ENCODE measurements at places on chromosomes 13 and 19.

DNA sequence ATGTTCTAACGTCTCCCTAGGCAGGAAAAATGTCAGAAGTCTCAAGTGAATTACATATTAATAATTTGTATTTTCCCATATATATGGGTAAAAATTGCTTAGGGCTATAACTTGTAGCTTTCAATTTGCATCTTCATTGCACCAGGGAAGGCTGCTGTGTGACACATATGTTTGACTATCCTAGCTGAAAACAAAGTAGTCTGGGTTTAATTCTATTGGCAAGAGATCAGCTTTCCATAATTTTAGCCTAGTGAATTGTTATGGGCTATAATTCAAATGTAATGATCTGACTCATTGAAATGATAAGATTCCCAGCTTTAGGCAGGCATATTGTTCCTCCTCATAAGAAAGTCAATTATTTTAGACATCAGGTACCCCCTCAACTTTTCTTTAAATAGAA lies 553.1 kb downstream of the DCT start:
- DNase-seq = no peak

- DNase-seq = no peak
Observed at GRCh38 chr19:16920816-16921529, 32.2 kb downstream of the F2RL3 start.

DNA sequence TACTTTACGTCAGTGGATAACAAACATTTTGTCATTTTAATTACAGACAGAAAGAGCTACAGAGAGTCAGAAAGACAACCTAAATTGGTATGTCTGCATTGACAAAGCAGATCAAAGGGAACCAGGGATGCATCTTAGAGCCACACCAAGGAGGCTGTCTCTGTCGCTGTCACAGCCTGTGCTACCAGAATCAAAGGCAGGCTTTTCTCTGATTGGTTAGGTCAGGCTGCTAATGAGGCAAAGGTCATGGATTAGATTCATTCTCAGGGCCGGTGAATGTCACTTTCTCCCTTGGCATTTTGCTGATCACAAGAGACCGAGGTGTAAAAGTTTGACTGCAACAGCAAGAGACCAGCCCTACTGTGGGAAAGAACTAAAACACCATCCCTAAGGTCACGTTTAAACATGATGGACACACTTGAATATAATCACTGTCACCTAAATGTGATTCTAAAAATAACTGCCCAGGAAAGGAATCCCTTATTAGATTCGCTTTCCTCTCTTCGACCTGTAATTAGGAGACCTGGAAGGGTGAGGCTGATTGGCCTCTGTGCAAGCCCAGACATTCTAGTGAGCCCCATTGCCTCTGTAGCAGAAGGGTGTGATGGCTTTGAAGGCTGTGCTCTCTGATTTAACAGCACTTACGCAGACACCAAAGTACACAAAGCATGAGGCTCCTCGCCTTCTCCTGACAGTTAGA lies 314.4 kb upstream of the NBEA start:
- DNase-seq = no peak

DNA sequence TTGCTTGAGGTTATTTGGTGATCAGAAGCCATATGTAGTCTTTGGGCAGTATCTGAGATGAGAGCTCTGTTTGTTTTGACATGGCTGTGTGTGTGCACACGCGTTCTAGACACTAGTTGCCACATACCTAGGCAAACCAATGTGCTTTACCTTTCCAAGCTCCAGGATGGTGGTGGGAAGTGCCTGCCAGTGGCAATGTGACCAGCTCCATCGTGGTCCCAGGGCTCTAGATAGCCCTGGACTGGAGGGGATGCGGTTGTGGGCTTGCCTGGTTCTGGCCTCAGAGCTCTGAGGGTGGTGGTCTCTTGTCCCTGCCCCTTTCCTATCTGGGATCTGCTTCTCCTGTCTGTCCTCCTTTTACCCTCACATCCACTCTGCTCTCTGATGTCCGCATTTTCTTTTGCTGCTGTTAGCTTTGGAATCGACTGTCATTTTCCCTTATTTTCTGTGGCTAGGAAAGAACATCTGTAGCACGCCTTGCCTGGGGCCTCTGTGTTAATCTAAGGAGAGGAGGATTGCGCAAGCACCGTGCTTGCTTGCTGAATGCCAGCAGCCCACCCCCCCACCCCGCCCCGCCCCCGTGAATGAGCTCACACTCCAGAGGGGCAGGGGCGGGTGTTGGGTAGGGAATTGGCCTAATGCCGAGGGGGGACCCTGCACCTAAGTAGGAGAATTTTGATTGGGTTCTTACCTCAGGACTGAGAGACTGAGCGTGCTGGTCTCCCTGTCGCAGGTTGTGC lies 89.5 kb downstream of the ARHGEF7 start:
- peak; percentile 56 for DNase-seq

DNA sequence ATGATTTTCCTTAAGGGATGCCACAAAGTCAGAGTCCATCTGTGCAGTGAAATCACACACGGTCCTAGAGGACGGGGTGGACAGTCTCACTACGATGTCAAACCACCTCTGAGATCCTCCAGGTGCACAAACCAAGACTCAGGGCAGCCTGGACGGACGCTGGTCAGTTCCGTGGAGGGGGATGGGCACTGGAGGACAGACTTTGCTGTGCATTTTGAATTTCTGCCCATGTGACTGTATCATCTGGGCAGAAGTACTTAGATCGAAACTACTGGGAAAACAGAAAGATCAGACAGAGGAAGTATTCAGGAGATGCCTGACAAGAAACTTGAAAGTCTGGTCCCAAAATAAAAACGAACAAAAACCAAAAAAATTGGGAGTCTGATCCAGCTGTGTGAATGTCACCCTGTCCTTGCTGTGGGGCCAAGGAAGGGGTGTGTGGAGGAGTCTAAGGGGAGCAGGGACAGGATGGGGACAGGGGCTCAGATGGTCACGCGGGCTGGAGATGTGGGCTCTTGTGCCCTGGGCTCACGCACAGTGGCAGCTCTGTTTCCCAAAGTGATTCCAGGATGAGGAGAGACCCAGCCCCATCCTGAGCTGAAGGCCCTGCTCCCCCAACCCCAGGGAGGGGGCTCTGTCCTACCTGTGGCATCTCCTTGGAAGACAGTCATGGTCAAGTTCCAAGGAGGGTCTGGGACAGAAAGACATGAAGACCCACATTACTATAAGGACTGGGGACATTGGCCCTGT lies 1.5 kb downstream of the SIGLEC8 start:
- no peak for DNase-seq

GRCh38 chr13:111948281-111948680 lies 118.7 kb upstream of the SOX1 start:
- no peak for DNase-seq

DNA sequence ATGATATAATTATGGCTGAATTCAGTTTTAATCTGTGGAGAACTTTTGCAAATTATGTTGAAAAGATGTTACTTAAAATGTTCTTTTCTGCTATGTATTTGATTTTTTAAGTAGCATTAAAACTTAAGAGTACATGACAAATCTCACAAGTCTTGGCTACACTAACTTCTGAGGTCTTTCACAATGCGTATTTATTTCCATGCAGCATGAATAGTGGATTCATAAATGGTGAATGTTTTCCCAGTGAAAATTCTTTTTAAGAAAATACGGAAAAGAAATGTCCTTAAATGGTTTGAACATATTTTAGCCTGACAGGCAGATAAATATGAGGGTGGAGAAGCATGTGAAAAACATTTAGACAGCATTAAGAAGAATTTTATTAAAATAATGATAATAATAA lies 30.2 kb downstream of the GARRE1 start:
- no peak for DNase-seq

- no peak for DNase-seq
Observed at GRCh38 chr13:75251188-75251587, 230.8 kb downstream of the TBC1D4 start.

DNA sequence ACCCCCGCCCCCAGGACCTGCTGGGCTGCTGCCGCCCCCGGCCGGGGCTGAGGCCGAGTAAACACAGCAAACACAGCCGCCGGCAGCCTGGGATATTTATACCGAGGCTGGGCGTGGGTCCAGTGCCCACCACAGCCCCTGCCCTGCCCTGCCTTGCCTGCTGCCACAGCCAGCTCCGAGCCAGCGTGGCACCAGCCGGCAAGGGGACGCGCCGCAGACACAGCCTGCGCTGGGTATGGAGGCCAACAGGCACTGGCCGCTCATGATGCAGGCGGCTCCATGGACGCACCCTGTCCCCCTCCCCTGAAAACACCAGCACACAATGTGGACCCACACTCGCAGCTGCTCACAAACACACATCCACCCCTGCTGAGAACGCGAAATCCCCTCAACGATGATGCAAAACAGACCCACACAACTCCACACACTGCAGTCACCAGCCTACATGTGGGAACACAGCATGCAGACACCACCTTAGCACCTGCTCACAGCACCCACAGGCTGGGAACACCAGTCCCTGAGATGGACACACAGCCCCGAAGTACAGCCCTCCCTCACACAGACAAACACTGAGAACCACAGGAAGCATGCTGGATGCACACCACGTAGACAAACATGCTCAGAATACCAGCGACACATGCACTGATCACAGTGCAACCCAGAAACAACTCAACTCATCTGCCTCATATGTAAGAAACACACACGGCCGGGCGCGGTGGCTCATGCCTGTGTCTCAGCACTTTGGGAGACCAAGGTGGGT lies 16.2 kb downstream of the CCDC97 start:
- DNase-seq = no peak

DNA sequence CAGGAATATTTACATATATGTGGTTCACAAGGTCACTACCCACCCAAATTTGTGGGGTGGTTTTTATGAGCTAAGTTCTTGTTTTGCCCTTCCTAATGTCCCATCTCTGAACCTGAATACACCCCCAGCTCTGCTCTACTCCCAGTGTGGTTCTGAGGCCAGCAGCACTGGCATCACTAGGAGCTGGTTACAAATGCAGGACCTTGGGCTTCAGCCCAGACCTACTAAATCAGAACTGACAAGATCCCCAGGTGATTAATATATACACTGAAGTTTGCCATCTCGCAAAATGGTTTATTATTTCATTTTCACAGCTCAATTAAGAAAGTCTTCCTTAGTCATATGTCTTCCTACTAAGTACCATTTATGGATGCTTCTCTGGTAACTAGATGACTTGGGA lies 67.9 kb downstream of the FOXO1 start:
- DNase-seq = no peak

GRCh38 chr13:78065141-78065540 lies 146.5 kb upstream of the EDNRB start:
- no peak for DNase-seq

GRCh38 chr13:23391752-23392151 lies 41.8 kb downstream of the SACS start:
- no peak for DNase-seq

- DNase-seq = no peak
Observed at GRCh38 chr13:50635504-50635903, 208.0 kb downstream of the DLEU7 start.

GRCh38 chr19:39483141-39483540 lies 2.5 kb downstream of the TIMM50 start:
- DNase-seq = no peak

- DNase-seq = no peak
Observed at GRCh38 chr13:44637581-44637980, 61.5 kb upstream of the TSC22D1 start.

GRCh38 chr19:18778826-18779495 lies 12.1 kb downstream of the COMP start:
- DNase-seq = no peak

DNA sequence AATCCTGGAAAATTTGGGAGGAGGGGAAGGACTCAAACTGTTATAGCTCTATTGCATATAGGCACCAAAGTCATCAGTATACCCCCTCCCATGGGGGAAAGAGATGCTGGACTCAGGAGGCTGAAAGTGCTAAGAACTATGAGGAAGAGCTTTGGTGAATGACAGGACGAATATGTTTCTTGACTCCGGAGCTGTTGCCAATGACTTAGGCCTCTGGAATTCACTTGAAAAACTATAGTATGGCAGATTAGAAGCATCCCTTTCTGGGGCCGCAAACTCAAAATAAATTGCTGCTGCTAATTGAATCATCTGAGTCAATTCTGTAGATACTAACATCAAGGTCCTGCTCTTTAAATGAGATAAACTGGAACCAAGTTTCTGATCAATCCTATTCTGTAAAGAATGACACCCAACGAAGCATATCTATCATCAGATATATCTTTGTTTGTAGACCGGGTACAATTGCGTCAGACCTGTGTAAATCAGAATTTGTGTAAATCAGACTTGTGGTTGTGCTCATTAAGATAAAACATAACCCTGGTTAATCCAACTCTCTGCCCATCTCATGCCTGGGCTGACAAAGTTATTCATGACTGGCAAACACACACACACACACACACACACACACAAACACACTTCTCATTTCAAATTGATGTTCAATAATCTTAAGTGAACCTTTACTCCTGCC lies 1793.8 kb upstream of the PCDH20 start:
- no peak for DNase-seq

DNA sequence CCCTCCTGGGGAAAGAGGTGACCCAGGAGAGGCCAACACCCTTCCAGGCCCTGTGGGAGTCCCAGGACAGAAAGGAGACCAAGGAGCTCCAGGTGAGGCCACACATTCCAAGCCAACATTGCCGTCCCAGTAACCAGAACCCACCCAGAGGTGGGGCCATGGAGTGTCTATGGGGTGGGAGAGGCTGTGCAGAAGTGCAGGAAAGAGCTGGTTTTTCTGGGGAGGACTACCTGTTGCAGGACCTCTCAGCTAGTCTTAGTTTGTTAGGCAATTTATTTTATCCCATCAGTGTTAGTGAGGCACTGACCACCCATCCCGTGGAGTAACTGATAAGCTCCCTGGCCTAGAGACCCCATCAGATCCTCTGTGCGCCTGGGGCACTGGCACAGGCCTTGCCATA lies 66.1 kb downstream of the RAB20 start:
- DNase-seq = no peak

- DNase-seq = no peak
Observed at GRCh38 chr19:40630571-40631160, 29.5 kb downstream of the LTBP4 start.

GRCh38 chr13:55576389-55576788 lies 1564.3 kb upstream of the PRR20A start:
- DNase-seq = no peak

DNA sequence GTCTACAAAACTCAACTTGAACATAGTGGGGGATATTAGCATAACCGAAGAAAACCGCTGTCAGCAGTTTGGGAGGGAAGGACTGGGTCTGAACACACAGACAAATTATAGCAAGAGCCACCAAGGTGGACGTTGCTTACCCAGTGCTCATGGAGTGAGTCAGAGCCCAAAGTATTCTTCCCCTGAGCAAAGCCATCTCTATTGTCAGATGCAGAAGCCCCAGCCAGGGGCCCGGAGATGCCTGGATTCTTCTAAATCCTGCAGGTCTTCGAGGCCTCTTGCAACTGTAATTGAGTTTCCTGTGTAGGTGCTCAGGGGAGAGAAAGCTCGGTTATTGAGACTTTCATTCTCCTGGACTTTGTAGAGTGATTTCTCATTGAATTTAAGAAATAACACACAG lies 384.5 kb downstream of the IRS2 start:
- no peak for DNase-seq

DNA sequence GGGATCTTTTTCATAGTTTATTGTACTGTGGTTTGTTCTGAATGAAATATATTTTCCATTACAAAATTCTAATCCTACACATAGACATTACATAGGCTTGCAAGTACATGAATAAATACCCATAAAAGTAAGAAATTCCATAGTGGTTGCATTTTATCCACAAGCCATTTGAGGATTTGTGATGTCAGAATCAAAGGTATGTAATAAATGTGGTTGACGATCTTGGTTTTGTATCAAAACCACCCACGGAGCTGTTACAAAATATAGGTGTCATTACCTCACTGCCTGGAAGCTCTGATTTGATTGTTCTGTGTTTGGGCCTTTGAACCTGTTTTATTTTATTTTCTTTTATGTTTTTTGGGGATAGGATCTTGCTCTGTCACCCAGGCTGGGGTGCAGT lies 125.1 kb downstream of the NALCN start:
- no peak for DNase-seq
